ENCODE measurements at places on chromosomes 1 and 21.

DNA sequence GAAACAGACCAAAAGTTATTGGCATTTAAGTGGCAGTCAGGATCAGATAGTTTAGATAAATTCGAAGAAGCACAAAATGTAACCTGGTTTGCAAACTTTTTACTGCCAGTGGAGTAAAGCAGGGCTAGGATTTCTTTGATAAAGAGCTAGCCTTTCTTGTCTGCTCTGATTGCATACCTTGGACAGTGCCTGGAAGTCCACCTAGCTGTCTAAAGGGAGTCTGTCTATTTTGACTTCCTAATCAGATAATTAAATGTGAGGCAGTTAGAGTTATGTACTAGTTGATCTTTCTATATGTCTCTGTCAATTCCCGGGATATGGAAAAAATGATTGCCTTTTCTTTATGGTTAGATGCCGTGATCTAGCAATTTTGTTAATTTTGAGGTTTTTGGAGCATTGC lies 4.1 kb downstream of the GPSM2 start:
- H3K36me3 ChIP-seq, result no peaks in the 10 kb centered on the region
- no peak overlapping the region for H3K4me3 ChIP-seq
- H3K27ac ChIP-seq, result no peak overlapping the region
- DNase-seq, result no peak
- H3K4me1 ChIP-seq, result peaks cover 2% of the 10 kb centered on the region
- H3K27me3 ChIP-seq, result no peaks in the 10 kb centered on the region

- no peak for DNase-seq
- H3K4me1 ChIP-seq, result peaks cover 7% of the 10 kb centered on the region
- no peaks in the 10 kb centered on the region for H3K27me3 ChIP-seq
- no peaks in the 10 kb centered on the region for H3K36me3 ChIP-seq
- no peak overlapping the region for H3K4me3 ChIP-seq
Observed at GRCh38 chr1:210378736-210379135, 50.0 kb downstream of the HHAT start.

GRCh38 chr1:44801491-44802305 lies 1.5 kb downstream of the PLK3 start:
- DNase-seq, result no peak
- peaks cover 40% of the 10 kb centered on the region for H3K36me3 ChIP-seq
- peaks cover 26% of the 10 kb centered on the region for H3K4me1 ChIP-seq
- peak overlapping the region; percentile 21 for H3K4me3 ChIP-seq
- no peaks in the 10 kb centered on the region for H3K27me3 ChIP-seq

GRCh38 chr1:209870151-209870831 lies 42.5 kb downstream of the UTP25 start:
- no peak overlapping the region for H3K4me3 ChIP-seq
- H3K27me3 ChIP-seq, result no peaks in the 10 kb centered on the region
- no peaks in the 10 kb centered on the region for H3K4me1 ChIP-seq
- no peak for DNase-seq

GRCh38 chr21:38775733-38776132 lies 30.0 kb upstream of the ETS2 start:
- H3K4me1 ChIP-seq, result no peaks in the 10 kb centered on the region
- H3K27ac ChIP-seq, result no peak overlapping the region
- no peaks in the 10 kb centered on the region for H3K27me3 ChIP-seq

- no peaks in the 10 kb centered on the region for H3K36me3 ChIP-seq
- H3K27me3 ChIP-seq, result peaks cover 6% of the 10 kb centered on the region
- H3K4me3 ChIP-seq, result no peak overlapping the region
- DNase-seq, result no peak
- H3K4me1 ChIP-seq, result no peaks in the 10 kb centered on the region
- no peak overlapping the region for H3K27ac ChIP-seq
Observed at GRCh38 chr1:219954736-219955421, 26.5 kb upstream of the SLC30A10 start.

- H3K36me3 ChIP-seq, result no peaks in the 10 kb centered on the region
- no peaks in the 10 kb centered on the region for H3K27me3 ChIP-seq
- H3K4me3 ChIP-seq, result no peak overlapping the region
Observed at GRCh38 chr1:3518256-3518655, 63.8 kb downstream of the ARHGEF16 start.

DNA sequence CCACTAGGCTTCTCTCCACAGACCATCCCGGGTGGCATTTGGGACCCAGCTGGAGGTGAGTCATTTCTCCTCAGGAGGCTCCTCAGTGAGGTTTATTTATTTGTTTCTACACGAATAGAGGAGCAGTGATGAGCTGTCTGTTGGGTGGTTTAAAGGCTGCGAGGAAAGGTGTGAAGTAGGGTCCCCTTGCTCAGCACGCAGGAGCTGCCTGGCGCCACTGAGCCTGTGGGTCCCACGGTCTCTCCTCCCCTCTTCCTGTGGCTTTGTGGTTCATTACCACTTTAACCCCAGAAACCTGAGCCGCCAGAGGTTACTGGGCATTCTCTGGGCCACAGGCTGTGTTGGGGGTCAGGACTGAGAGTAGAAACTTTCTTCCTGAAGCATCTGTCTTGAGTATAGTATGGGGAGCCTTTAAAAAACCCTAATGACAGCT lies 39.9 kb downstream of the IL6R start:
- no peak overlapping the region for H3K27ac ChIP-seq
- H3K4me3 ChIP-seq, result no peak overlapping the region
- DNase-seq, result no peak
- no peaks in the 10 kb centered on the region for H3K27me3 ChIP-seq

DNA sequence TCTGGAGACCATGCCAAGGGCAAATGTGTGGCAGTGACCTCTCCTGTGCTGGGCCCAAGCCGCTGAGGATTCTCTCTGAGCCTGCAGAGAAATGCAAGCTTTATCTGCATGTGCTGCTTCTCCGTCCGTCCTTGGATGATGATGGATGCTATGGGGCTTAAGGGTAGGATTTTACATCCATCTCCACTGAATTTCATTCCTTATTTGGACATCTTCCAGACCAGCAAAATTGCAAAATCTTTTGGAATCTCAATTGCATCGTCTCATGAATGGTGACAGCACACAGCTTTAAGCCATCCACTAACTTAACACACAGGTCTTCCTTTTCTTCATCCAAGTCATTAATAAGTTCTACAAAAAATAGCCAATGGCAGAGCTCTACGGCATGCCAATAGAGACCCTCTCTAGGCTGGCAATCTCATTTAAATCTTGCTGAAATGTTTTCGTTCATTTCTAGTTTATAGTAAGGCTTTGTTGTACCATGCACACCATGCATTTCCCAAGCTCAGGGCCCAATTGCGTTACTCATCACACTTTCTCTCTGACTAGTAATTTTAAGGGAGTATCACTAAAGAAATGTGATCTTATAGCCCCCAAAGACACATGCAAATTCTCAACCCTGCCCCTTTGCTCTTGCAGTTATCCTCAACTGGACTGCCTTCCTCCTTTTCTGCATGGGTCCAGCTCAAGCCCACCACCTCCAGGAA lies 11.1 kb downstream of the BATF3 start:
- H3K27me3 ChIP-seq, result no peaks in the 10 kb centered on the region
- H3K27ac ChIP-seq, result no peak overlapping the region
- H3K4me1 ChIP-seq, result peaks cover 5% of the 10 kb centered on the region

- H3K36me3 ChIP-seq, result no peaks in the 10 kb centered on the region
- H3K4me3 ChIP-seq, result no peak overlapping the region
Observed at GRCh38 chr1:234188454-234188792, 184.8 kb upstream of the COA6 start.

DNA sequence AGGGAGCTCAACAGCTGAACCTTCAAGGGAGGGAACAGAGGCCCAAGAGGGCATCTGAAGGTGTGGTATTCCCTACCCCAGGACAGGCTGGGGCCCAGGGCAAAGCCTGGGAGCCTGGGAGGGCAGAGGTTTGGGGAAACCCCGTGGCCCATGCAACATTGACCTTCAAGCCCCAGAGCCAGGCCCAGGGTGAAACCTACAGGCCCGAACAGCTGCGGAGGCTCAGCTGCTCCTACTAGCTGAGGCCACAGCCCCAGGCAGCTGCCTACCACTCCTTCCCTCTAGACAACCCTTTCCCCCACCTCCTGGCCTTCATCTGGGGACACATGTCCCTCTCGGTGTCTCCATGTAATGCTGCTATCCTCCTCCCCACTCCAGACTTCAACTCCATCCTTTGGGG lies 3.2 kb downstream of the LAD1 start:
- no peak for DNase-seq
- no peaks in the 10 kb centered on the region for H3K4me1 ChIP-seq
- H3K27ac ChIP-seq, result no peak overlapping the region
- H3K36me3 ChIP-seq, result no peaks in the 10 kb centered on the region
- H3K4me3 ChIP-seq, result no peak overlapping the region
